ENCODE measurements at places on chromosomes 2 and 18. TPM values are rescaled to one million over a fixed set of nuclear protein-coding genes. Genes with fewer than 3 reads are reported as not detected.

LAMA1 gene
- total RNA-seq: 15.1 TPM

DNA sequence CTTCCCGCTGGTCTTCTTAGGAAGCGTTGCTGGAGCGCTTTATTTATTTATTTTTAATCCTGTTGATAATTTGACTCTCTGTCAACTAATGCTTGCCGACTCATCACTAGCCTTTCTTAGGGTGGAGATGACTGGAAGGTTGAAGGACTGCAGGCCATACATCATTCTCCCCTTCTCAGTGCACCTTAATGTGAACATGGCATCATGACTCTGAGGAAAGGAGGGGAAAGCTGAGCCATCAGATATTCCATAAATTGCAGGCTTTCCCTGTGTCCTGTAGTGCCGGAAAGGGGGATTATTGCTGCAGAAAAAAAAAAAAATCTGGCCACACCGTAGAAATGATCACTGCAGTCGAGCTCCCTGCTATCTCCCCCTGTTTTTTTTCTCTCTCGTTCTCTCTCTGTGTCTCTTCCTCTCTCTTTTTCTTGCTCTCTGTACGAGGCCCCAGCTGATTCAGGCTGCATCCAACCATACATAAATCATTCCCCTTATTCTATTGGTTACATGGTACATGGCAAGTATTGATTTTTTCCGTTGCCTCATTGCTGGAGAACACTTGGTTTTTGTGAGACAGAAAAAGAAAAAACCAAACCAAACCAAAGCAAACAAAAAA, 125.8 kb upstream of the EFEMP1 start:
- no peak for DNase-seq

NEUROD1 gene
- total RNA-seq: 3.3 TPM

DNA sequence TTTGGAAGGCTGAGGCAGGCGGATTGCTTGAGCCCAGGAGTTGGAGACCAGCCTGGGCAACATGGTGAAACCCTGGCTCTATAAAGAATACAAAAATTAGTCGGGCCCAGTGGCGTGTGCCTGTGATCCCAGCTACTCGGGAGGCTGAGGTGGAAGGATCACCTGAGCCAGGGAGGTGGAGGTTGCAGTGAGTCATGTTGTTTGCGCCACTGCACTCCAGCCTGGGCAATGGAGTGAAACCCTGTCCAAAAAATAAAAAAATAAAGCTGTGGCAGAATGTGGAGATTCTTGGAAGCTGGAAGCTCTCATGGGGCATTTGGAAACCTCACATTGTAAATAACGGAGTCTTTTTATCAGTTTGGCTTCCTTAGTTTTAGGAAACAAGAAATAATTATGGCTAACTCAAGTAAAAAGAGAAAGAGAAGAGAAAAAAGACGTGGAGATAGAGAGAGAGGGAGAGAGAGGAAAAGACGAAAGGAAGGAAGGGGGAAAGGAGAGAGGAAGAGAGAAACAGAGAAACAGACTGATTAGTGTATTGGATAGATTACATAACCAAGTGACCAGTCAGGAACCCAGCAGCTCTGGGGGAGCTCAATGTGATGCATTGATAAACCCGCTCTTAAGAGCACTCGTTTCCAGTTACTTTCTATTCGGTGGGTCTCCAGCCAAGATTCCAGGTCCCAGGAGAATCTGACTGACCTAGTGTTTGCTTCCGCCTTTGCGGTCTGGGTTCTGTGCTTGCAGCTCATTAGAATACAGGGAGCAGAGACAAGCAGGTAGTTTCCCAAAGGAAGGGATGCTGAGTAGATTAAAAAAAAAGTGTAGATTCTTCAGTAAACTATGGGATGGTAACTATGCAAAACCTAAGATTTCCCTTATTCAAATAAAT, 1.1 kb upstream of the SPAST start:
- DNase-seq: no peak

DNA sequence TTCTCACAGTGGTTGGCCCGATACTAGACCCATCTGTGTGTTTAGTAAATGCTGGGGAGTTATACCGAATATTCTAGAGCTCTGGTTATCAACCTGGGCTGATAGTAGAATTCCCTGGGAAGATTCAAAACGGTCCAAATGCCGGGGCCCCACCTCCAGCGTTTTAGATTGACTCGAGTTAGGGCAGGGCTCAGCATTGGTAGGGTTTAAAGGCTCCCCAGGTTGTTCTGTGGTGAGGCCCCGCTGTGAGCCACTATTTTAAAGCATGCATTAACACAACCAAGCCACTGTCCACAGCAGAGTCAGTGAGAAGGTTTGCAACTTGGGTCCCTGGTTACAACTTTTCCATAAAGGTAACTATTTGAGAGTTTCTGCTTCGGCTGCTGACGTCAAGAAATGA, 73.6 kb downstream of the DYSF start:
- DNase-seq: no peak

- no peak for DNase-seq
These were observed 25.7 kb downstream of the C2orf49 start for GRCh38 chr2:105362862-105363591.

AQP12A gene
- total RNA-seq: not detected

DNA sequence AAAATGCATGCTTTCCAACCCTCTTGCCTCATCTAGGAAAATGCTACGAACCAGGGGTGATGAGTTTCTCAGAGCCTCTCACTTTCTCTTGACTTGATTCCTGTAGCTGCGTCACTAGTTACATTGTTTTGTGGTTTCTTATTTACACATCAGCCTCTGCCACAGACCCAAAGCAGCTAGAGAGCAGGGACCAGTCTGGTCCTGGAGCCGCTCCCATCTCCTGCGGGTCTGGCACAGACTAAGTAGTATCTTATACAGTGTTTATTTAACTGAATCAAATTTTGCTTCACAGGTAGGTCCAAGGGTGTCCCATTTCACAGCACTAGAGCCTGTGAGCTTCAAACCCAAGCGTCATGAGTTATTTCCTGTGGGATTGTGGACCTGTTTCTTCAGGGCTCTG, 310.5 kb downstream of the MYCN start:
- DNase-seq: no peak

GRCh38 chr2:160033732-160034392, 28.6 kb downstream of the PLA2R1 start:
- no peak for DNase-seq

DNA sequence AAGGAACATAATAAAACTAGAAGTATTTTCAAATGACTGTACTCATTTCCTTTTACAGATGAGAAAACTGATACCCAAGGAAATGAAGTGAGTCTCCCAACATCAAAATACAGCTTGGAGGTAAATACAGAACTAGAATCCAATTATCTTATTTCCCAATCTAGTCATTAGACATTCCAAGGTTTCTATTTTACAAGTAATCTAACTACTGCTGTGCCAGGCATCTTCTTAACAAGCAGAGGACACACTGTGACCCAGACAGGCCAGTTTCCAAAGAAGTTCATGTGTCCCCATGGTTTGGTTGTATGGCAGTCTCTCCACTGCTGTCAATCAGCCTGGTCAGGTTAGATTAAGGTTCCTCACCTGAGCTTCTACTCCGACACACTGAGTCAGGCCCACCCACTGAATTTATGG, 143.5 kb downstream of the THADA start:
- no peak for DNase-seq

CD8B2 gene
- total RNA-seq: not detected
